Neural progenitor cell (in vitro differentiated cells): ENCODE measurements at places on chromosomes 13 and 19.

- no peak for DNase-seq
Observed at GRCh38 chr13:26508885-26509284, 48.6 kb upstream of the WASF3 start.

DNA sequence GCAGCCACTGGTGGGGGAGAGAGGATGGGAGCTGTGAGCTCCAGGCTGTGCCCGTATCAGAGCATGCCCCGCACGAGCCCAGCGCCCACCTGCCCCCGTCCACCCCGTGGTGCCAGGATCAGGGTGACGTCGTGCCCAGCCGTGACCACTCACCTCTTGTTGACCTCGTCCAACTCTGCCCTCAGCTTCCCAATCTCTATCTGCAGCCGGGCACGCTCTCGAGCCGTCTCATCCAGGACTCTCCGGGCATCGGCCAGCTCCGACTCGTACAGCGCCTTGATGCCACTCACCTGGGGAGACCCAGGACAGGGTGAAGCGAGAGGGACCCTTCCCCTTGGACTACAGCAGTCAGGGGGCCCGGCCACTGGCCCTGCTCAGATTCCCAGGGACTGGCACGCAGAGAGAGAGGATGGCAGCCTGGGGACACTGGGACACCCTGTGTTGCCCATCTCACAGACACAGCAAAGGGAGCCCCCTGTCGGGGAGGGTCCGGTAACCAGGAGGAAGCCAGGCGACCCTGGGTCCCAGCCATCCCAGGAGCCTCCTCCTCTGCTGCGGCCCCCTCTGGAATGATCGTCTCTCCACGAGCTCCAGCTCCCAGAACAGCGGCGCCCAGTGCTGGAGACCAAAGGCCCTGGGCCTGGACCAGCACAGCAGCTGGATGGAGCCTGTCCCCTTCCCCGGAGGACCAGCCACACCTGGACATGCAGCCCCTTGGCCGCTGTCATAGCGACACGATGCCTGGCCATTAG, 12.3 kb downstream of the LMNB2 start:
- DNase-seq, result no peak

GRCh38 chr13:99031832-99032231, 54.0 kb upstream of the DOCK9 start:
- DNase-seq, result no peak

GRCh38 chr13:21777166-21777565, 106.3 kb downstream of the FGF9 start:
- no peak for DNase-seq

DNA sequence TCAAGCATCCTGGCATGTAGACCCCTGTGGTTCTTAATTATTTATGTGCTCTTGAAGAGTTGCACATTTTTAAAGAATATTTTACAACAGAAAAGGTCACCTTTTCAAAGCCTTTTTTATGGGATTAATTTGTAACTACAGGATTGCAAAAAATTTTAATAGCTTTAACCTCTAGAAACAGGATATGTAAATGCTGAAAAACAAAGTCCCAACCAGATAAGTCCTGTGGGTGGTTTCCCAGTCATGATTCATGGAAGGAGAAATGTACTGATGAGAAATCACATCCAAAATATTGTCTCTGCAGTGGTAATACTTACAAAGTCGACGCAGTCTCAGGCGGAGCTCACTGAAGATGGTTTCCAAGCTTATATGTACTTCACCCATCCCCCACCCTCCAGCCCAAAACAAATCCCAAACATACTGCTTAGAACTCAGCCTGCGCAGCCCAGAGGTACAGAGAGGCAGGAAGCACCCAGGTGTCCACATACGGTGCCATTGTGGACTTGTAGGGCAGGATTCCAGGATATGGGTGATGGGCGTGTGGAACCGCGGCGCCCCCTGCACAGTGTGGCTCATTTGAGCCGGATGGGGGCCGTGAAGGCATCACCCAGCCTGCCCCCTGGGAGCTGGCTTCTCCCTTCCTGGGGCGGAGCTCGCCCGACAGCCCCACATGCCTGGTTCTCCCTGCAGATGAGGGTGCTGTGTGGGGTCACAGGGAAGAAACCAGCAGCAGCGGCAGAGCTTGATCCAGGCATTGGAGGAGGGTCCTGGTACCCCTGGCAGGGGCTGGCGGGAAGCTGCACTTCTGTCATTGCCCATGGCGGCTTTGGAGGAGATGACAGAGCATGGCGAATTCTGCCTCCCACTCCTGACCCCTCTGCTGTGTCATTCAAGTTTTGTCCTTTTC, 101.2 kb downstream of the ATP11A start:
- no peak for DNase-seq

- no peak for DNase-seq
Observed at GRCh38 chr13:97005625-97006262, 11.5 kb upstream of the OXGR1 start.

DNA sequence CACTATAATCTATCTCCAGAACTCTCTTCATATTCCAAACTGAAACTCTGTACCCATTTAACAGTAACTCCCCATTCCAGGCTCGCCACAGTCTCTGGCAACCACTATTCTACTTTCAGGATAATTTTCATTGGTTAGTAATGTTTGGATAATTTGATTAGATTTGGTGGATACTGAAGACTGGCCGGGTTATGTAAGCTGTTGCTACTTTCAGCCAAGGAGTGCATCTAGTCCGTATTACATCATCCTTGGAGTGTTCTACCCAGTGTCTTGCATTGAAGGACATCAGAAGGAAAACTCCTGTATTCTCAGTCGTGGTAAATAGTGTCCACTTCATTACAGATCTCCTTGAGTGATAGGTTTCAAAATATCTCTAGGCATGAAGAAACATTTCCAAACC, 60.5 kb downstream of the PCCA start:
- no peak for DNase-seq
